IPS DF 19.7 (cell line): ENCODE measurements at places on chromosomes 1 and 21.

DNA sequence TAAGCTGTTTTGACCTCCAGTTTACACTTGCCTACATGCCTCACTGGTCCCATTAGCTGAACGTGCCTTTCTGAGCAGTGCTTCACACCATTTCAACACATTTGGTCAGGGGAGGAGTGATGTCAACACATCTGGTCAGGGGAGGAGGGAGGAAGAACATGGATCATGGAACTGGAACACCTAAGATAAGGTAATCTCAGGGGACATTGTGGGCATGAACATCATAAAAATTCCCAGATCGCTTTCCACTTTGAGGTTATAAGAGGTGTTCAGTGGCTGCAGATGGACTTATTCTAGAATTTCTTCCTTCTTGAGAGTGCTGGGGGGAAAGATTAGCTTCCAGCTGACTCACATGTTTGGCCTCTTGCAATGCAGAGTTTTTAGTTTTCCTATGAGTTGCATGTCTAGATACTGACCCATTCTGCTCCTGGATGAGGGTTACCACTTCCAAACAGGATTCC is 2.0 kb downstream of the QSOX1 start:
- DNase-seq = no peak

GRCh38 chr1:248755517-248755916 is at the start of gene LYPD8:
Gene LYPD8 (minus strand): TSS chr1:248755759. CDS start chr1:248751081, 4,678 bp downstream.
- no peak for DNase-seq

GRCh38 chr1:152869808-152870419 is 8.2 kb upstream of the SMCP start:
- no peak for DNase-seq

- DNase-seq = no peak
Measured at GRCh38 chr1:205077934-205078311, 6.3 kb downstream of the TMEM81 start.

GRCh38 chr1:36203554-36204346 is 20.5 kb upstream of the THRAP3 start:
- no peak for DNase-seq

- no peak for DNase-seq
Measured at GRCh38 chr1:244113532-244114320, 62.6 kb downstream of the ZBTB18 start.

GRCh38 chr1:47991673-47992072 is 5.5 kb downstream of the TRABD2B start:
- DNase-seq = no peak

DNA sequence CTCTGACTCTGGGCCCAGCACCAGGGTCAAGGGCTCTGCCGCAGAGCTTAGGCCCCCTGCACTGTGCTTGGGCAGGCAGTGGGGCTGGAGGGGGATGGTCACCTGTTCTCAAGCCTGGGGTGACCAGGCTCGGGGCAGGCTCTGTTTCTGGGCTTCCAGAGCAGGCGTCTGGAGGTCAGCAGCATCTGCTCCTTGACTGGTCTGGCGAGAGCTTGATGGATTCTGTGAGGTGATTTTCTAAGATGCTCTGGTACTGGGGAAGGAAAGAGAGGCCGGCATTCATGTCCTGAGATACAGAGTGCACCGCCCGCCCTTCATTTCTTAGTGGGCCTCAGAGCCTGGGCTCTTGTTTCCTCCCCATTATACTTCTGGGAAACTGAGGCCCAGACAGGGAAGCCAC is 24.5 kb downstream of the RAB7B start:
- DNase-seq = no peak

- no peak for DNase-seq
Measured at GRCh38 chr1:226086776-226087175, 24.3 kb downstream of the H3-3A start.

- DNase-seq = no peak
Measured at GRCh38 chr21:40681164-40681859, 165.6 kb downstream of the DSCAM start.

DNA sequence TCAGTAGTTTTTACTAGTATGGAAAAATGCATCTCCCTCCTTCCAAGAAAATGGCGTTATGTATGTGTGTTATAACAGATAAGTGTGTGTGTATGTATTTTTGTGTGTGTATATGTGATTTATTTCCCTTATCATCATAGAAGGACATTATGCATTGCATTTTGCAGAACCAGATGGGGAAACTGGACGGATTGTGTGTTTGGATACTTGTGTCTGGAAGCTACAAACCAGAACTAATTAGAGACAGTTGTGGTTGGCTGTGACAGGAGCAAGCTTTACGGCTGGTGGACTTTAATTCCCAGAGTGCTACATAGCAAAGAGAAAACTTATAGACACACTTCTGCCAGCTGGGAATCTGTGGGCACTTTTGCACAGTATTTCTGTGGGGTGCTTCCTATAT is 162.5 kb downstream of the RWDD3 start:
- DNase-seq = no peak

GRCh38 chr1:239428120-239428710 is 41.8 kb downstream of the CHRM3 start:
- no peak for DNase-seq

DNA sequence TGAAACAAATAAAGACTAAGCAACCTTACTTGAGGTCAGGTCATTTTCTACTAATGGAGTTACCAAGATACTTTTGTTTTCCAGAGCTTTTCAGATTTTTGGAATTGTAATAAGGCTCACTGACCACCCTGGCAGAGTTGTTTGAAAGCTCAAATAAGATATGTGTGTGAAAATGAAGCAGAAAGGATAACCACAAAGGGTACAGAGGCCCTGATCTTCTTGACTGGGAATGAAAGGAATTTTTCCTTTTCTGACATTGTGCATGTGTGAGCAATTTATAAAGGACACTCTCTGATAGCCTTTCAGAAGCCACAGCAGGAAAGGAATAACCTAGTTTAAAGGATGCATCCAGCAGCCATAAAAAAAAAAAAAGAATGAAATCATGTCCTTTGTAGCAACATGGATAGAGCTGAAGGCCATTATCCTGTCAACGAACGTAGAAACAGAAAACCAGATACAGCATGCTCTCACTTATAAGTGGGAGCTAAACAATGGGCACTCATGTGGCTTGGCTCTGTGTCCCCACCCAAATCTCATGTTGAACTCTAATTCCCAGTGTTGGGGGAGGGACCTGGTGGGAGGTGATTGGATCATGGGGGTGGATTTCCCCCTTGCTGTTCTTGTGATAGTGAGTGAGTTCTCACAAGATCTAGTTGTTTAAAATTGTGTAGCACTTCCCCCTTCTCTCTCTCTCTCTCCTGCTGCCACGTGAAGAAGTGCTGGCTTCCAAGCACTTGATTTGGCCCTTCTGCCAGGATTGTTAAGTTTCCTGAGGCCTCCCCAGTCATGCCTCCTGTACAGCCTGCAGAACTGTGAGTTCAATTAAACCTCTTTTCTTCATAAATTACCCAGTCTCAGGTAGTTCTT is 3.1 kb upstream of the SRP9 start:
- no peak for DNase-seq

GRCh38 chr21:45532826-45533360 is 9.3 kb downstream of the SLC19A1 start:
- no peak for DNase-seq

- no peak for DNase-seq
Measured at GRCh38 chr1:18513995-18514394, 33.3 kb downstream of the KLHDC7A start.

GRCh38 chr1:26696654-26697430 is 1.0 kb downstream of the ARID1A start:
- DNase-seq = no peak

DNA sequence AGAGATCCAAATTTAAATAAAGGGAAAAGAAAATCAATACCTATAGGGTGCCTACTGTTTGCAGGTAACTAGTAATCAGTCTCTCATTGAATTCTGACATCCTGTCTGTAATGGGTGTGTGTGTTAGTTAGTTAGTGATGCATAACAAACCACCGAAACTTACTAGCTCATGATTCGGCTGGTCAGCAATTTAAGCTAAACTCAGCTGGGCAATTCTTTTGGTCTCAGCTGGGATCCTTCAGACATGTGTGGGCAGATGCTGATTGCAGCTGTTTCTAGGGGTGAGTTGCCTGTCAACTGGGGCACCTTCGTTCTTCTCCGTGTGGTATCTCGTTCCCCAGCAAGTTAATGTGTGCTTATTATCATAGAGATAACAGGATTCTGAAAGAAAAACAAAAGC is 40.2 kb upstream of the ZNF124 start:
- DNase-seq = no peak

DNA sequence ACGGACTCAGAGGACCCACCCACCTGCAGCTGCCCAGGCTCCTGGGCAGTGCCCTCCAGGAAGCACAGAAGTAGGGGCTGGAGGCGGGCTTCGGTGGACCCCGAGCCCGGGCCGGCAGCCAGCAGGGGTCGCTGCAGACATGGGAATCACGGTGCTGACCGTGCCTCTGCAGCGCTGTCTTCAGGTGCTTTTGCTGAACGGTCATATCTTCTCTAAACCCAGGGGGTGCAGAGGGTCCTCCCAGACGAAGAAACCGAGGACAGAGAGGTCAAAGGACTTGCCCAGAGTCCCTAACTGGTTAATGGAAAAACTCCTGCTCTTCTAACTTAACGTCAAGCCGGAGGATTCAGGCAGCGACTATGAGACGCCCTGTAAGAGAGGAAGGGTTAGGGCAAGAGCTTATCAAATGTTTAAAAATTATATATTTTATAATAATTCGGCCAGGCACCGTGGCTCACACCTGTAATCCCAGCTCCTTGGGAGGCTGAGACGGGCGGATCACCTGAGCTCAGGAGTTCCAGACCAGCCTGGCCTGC is 21.5 kb upstream of the LEFTY2 start:
- no peak for DNase-seq

DNA sequence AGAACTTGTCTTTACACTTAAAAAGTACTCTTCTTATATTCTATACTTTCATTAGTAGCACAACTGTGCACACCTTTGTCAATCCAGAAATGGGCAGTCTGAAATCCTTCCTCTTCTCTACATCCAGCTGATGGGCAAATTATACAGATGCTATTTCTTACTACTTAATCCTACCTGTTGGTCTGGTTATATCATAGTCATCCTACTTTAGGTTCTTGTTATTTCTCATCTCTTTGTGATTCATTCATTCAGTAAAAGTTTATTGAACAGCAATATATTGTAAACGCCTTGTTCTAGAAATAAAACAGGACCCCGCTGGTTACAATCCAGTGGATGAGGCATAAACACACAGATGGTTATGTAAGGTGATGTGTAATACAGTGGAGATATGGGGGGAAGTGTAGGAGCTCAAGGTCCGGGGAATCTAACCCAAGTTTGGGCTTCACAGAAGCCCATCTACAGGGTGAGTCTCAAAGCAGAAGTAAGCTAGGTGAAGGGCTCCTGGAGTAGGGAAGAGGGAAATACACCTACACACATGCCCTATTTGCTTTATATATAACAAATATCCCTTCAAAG is 11.8 kb upstream of the FUBP1 start:
- no peak for DNase-seq

DNA sequence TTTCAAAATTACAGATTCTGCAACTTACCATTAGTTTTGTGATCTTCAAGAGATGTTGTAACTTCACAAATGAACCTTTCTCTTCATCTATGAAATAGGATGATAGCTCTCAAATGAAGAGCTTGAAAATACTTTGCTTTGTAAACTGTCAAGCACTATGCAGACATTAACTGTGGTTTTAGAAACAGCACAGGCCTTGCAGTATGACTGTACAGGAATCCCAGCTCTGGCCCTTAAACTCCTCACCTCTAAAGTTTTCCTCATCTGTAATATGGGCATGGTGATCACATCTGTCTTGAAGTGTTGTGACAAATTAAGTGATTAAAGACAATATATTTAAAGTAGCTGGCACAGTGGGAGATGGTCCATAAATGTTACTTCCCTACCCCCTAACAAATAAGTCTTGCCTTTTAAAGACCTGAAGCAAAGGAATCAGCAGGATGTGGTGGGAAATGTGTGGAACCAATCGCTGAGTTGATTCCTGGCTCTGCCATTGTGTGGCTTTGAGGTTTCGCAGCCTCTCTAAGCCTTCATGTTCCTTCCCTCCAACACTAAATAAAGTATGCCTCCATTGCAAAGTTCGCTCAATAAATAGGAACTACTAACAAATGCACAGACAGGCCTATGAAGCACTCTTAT is 5.5 kb upstream of the PTP4A2 start:
- no peak for DNase-seq

DNA sequence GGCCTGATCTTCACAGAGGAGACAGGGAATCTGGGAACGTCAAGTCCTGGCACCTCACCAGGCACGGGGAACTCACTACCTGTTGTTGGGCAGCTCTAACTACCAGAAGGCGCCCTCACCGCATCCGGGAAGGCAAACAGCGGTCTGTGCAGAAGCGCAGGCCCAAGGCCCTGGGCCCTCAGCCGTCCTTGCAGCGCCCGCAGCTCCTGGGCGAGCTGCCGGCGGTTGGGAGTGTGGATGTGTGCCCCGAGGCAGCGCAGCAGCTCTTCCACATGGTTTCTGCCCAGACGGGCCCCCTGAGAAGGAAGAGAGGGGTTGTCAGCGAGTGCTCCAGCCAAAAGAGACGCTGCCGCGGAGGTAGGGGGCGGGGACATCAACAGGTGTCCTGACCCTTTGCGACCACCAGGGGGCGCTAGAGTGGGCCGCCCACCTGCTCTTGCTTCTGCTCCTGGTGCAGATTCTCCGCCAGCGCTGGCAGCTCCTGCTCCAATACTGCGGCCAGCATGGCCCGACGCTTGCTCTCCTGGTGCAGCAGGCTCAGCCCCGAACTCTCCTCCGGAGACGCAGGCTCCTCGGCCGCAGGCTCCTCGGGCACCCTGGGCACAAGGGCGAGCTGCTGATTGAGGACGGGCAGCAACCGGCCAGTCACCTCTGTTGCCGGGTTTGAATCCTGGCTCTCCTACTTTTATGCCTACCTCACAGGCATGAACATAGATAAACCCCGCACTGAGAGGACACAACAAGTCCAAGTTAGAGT is 9.3 kb downstream of the MAP3K6 start:
- no peak for DNase-seq

DNA sequence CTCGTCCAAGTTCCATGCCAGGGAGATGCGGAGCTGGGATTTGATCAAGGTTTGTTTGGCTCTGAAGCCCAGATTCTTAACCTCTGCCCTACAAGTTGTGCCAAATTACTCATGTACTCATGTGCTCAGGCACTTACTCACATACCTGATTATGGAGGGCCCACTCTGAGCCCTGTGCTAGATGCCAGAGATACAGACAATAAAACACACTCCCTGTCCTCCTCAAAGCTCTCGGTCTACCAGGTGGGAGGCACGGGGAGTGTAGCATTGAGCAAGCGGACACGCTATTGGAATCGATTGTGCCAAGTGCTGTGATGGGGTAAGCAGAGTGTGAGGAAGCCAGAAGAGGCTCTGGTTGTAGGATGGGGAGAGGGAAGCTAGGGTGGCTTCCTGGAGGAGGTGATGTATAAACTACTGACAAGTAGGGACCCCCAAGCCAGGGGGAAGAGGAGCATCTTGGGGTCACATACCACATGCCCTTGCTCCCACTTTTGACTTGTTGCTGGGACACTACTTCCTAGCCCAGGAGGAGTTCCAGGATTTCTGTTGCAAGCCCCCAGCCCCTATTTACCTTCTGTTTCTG is 49.8 kb upstream of the IFNLR1 start:
- DNase-seq = no peak

GRCh38 chr21:25518491-25518911 is 88.8 kb downstream of the MRPL39 start:
- DNase-seq = no peak

- DNase-seq = no peak
Measured at GRCh38 chr1:182350839-182351238, 40.8 kb downstream of the GLUL start.
